Activated T-helper 1 cell treated with anti-CD3 and anti-CD28 coated beads, Interleukin-2, amount 50 U/mL, for 16 hours (primary cell): ENCODE measurements at places on chromosomes 2 and 18.

DNA sequence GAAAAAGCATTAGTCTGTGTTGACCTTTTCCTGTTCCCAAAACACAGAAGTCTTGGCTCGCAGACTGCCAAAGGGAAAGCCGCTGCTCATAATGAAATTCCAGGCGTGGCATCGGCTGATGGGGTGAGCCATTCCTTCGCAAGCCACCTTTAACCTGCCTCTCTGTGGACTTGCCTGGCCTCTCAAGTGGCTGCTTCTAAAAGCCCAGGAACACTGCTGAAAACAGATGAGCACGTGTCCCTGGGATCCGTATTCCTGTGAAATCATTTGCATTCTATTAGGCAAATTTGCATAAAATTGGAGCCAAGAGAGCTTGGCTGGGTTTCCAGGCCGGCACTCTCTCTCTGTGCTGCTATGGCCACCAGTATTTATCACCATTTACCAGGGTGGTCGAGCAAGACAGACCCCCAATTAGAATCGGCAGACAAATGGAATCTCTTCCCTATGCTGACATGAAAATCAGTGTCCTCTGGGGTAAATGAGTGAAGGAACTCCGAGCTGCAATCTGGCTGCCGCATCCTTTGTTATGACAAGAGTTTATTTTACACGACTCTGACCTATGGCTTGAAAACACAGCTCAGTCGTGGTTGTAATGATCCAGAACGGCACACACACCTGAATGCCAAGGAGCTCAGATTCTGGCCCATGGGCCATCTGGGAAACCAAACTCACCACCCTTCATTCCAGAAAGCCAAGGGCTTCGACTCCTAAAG, 21.7 kb downstream of the BCL2 start:
- no peak for DNase-seq

DNA sequence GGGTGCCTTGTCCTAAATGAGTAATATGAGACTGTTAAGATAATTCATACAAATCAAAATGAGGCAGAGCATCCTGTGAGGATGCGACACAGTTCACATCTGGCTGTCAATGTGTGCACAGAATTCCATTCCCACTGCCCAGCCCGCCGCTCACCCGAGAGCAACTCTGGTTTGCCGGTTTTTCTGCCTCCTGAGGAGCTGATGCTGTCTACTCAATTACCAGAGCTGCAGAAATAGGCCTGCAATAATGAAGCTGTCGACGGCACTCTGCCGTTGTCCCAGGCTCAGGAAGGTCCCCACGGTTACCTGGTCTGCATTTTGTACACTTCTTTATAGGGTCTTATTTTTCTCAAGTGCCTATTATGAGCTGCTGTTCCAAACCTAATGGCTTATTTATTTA, 55.7 kb upstream of the LYPD1 start:
- no peak for DNase-seq

GRCh38 chr2:30666266-30666874, 140.9 kb downstream of the CAPN13 start:
- no peak for DNase-seq

- DNase-seq = no peak
Observed at GRCh38 chr2:112831513-112831845, 5.1 kb downstream of the IL1B start.

DNA sequence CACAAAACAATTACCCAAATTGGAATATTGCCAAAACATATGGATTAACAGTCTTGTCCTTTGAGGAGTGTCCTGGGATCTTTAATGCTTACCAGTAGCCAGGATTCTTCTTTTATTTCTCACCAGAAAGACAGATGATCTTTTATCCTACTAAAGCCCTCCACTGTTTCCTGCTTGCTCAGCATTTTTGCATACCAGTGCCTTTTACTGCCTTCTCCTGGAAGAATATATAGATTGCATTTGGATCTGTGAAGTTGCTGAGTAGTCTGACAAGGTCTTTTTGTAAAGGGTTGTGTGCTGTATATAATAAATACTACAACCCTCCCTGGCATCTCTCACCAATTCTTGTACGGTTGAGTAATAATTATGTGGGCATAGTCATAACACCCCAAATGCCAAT, 652.2 kb downstream of the LRRTM4 start:
- DNase-seq = no peak

GRCh38 chr18:53771664-53772063, 452.8 kb downstream of the MBD2 start:
- no peak for DNase-seq

DNA sequence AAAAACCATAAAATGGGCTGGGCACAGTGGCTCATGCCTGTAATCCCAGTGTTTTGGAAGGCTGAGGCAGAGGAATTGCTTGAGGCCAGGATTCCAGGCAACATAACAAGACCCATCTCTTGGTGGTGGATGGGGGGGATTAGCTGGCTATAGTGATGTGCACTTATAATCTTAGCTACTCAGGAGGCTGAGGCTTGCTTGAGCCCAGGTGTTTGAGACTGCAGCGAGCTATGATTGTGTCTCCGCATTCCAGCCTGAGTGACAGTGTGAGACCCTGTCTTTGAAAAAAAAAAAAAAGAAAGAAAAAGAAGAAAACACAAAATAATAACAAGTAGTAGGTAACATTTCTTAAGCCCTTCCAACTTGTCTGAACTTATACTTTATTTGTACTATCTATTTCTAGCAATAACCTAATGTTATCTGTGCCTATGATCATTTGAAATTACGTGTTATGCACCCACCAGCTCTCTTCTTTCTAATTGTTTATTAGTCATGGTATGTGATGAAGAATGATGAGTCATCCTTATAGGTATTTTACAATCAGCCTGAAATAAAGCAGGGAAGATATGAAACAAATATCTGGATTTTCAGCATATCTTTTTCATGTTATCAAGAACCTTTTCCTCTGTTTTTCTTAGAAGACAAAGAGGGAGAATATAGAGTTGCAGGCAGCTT, 129.3 kb upstream of the UNC80 start:
- no peak for DNase-seq

DNA sequence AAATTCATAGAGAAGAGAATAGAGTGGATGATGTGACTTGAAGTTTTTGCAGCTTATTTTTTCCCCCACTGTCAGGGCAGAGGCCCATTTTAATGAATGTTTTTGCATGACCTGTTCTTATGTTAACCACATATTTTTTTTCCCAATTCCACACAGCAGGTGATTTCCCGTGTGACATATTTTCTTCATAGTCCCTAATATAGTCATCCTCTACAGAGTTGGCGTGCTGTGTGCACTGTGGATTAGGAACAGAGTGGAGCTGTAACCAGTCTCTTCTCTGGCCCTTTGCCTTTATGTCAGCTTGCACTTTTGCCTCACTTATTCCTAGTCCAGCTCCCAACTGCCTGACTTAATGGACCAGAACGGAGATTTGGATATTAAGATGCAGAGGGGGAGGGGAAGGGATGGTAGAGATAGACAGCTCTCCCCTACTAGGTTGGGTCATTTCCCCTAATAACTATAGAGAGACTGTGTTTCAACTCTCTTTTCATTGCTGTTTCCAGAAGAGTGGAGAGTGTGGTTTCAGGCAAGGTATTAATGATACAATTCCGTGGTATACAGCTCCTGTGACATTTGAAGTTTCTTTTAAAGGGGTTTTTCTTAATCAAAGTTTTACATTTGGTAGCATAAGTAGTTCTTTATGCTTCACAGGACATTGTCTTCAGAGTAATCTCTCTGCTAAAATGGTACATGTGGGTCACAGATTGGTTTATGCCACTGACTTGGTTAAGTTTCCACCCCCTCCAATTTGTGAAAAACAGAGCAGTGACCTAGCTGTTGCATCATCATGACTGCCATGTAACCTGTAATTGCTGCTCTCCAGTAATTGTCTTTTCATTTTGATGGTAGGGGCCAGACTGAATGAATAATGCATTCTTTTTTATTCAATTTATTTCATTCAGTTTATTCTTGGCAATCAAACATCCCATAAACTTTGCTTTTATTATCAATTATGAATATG, 161.3 kb downstream of the HAUS1 start:
- no peak for DNase-seq

DNA sequence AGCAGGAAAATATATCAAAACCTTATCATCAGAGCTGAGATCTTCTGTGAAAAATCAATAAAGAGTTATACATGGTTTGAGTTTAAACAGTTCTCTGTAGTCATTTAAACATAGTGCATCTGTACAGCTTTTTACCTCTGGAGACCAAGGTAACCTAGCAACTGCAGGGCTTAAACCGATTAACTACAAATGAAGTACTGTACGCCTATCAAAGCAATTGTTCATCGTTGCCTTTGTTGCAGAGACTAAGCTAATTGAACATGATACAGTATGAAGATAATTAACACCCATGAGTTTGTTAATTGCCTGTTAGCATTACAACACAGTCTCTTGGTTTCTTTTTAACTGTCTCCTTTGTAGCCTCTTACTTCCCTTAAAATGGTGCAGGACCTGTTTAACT, 147.9 kb downstream of the LNPK start:
- DNase-seq = no peak

- no peak for DNase-seq
Observed at GRCh38 chr18:814300-815084, 2.5 kb upstream of the YES1 start.

GRCh38 chr2:190458352-190459107, 50.4 kb downstream of the MFSD6 start:
- DNase-seq = no peak

GRCh38 chr2:27830656-27831055, 59.1 kb downstream of the MRPL33 start:
- DNase-seq = no peak

GRCh38 chr2:69615078-69615625, 28.4 kb downstream of the AAK1 start:
- DNase-seq = no peak

DNA sequence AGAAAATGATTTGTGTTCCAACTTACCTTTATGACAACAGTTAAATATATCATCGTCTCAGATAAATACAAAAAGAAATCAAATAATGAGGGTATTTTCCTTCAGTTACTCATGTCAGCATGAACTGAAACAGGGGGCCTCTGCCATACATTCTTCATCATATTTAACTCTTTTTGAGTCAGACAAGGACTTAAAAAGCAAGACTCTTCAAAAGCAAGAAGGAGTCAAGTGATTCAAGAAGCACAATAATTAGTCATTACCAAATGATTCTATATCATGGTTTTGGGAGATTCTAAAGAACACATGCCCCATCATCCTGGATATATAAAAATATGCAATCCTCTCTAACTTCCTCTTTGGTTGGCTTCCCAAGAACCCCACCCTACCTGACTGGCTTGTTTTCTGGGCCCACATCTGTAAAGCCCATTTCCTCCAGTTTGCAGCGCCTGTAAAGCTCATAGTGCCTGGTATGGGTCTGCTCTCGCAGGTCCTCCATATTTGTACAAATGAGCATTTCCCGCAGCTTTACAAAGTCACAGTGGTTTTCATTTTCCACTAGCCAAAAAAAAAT, 49.7 kb downstream of the SEPTIN10 start:
- no peak for DNase-seq
